ENCODE measurements at places on chromosomes 4 and X.
A peak's percentile ranks its signal among the peaks of the same experiment; 100 is the strongest.

- H3K36me3 ChIP-seq: no peaks in the 10 kb centered on the region
- H3K27ac ChIP-seq: no peak overlapping the region
- no peak for DNase-seq
- no peaks in the 10 kb centered on the region for H3K4me1 ChIP-seq
- H3K27me3 ChIP-seq: no peaks in the 10 kb centered on the region
Observed at GRCh38 chrX:127877318-127877717, 174.9 kb downstream of the ACTRT1 start.

GRCh38 chr4:173367285-173367684 lies 3.5 kb upstream of the SAP30 start:
- no peak overlapping the region for H3K27ac ChIP-seq
- peaks cover 7% of the 10 kb centered on the region for H3K4me1 ChIP-seq
- H3K27me3 ChIP-seq: no peaks in the 10 kb centered on the region
- no peak for DNase-seq
- no peaks in the 10 kb centered on the region for H3K36me3 ChIP-seq

DNA sequence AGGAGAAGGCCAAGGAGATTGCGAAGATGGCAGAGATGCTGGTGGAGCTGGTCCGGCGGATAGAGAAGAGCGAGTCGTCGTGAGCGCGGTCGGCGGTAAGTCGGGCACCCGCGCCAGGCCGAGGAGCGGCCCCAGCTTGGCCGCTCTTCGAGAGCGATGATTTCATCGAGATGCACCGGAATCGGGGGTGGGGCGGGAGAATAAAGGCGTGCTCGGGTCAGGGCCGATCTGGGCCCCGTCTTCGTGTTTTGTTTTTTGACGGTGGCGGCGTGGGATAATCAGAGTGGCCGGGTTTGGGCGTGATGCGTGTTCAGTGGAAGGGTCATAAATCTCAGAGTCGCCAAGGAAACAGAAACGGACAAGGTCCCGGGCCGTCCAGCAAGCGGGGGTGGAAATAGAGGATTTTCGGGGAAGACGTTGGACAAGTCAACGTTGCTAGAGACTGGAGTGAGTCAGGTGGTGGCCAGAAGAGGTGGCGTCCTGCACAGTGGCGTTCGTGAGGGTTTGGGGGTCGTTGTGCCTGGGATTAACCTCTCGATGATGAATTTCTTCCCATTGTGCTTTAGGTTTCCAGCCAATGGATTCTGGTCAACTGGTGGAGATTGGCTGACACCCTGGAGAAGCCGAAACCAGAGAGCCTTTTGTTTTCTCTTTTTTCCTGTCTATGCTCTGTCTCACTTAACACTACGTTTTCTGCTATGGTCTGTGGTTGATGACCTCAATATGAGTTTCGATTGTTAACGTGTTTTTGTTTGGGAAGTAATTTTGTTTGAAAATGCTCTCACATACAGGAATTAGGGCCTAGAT lies 882 bp downstream of the MRFAP1 start:
- H3K4me1 ChIP-seq: peaks cover 4% of the 10 kb centered on the region
- DNase-seq: peak; percentile 80

GRCh38 chr4:175447016-175447415 lies 365.0 kb downstream of the GPM6A start:
- no peak overlapping the region for H3K4me3 ChIP-seq
- H3K27me3 ChIP-seq: no peaks in the 10 kb centered on the region
- no peak overlapping the region for H3K27ac ChIP-seq
- H3K36me3 ChIP-seq: no peaks in the 10 kb centered on the region
